ENCODE measurements at places on chromosomes 3 and 15.

DNA sequence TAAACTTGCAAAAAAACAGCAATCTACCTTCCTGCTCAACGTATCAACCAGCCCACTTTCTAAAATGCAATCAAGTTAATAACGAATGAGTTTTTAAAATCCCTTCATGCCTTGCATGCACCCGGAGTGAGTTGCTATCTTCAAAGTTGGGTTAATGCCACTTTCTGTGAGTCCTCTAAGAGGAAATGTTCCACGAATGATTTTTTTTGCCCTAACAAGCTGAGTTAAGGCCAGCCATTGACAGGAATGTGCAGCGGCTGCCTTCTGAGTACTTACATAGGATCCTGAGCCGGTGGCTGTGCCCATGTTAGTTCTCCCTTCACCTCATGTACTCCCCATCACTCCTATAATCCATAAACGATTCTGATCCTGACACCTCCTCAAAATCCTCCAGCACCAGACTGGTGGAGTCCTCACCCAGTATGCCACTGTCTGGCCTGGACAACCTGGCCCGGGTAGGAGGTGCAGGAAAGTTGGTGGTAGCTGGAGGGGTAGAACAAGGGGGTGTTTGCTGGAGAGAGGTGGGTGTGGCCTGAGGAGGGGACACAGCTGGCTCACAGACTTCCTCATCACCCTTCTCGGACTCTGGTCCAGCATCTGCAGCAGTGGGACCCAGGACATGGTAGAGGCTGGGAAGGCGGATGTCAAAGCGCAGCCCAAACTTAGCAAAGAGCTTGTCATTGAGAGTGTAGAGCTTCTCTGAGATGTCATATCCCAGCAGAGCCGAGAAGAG is 12.4 kb downstream of the POPDC2 start:
- peaks cover 3% of the 10 kb centered on the region for H3K36me3 ChIP-seq
- no peak for DNase-seq
- no peaks in the 10 kb centered on the region for H3K27me3 ChIP-seq
- peak overlapping the region; percentile 70 for H3K27ac ChIP-seq

GRCh38 chr3:153967260-153967659 is 153.9 kb upstream of the ARHGEF26 start:
- no peak overlapping the region for H3K4me3 ChIP-seq
- no peak overlapping the region for H3K27ac ChIP-seq
- no peaks in the 10 kb centered on the region for H3K36me3 ChIP-seq
- DNase-seq, result no peak
- no peaks in the 10 kb centered on the region for H3K4me1 ChIP-seq
- no peaks in the 10 kb centered on the region for H3K27me3 ChIP-seq

DNA sequence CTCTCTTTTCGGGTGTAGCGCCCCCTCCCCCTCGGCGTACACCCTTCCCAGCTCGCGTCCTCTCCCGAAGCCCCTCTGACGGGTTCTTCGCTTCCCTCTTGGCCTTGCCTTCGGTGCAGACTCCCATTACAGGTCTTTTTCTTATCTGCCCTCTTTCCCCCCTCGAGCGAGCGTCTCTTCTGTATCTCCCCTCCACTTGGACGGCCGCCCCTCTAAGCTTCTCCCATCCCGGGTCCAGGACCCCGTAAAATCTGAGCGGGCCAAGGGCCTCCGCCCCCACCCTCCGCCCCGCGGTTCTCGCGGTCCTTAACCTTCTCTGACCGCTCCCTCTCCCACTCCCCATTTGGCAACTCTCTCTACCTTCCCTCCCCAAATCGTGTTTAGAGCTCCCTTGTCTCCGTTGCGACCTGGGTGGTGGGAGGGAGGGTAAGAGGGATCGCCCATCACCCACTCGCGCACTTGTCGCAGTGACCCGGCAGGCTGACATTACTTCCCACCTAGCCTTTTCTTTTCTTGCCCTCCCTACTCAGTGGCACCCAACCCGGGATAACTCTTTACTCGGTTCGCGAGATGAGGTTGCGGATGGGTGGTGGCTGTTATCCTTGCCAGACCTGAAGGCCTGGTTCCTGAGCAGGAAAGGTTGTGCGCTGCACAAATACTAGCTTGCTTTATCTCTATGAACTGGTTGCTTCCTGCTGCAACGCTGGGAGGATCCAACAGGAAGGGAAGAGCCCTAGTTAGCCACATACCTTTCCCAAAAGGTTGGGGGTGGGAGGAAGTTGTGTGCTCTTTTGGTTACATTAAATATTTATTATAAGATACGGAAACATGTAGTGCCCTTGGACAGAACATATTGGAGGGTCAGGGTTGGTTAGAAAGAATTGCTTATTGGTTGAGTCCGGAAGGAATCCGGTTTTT is 922 bp downstream of the RAB11A start:
- DNase-seq, result peak; percentile 81
- H3K27ac ChIP-seq, result peak overlapping the region; percentile 99

- H3K36me3 ChIP-seq, result no peaks in the 10 kb centered on the region
- H3K27me3 ChIP-seq, result no peaks in the 10 kb centered on the region
- H3K4me3 ChIP-seq, result no peak overlapping the region
- no peak for DNase-seq
- H3K4me1 ChIP-seq, result no peaks in the 10 kb centered on the region
Observed at GRCh38 chr15:58760385-58761009, 10.6 kb upstream of the MINDY2 start.

- H3K4me1 ChIP-seq, result peaks cover 13% of the 10 kb centered on the region
- H3K36me3 ChIP-seq, result no peaks in the 10 kb centered on the region
- H3K4me3 ChIP-seq, result no peak overlapping the region
- no peak for DNase-seq
- no peaks in the 10 kb centered on the region for H3K27me3 ChIP-seq
Observed at GRCh38 chr3:13095408-13095937, 22.2 kb upstream of the IQSEC1 start.

DNA sequence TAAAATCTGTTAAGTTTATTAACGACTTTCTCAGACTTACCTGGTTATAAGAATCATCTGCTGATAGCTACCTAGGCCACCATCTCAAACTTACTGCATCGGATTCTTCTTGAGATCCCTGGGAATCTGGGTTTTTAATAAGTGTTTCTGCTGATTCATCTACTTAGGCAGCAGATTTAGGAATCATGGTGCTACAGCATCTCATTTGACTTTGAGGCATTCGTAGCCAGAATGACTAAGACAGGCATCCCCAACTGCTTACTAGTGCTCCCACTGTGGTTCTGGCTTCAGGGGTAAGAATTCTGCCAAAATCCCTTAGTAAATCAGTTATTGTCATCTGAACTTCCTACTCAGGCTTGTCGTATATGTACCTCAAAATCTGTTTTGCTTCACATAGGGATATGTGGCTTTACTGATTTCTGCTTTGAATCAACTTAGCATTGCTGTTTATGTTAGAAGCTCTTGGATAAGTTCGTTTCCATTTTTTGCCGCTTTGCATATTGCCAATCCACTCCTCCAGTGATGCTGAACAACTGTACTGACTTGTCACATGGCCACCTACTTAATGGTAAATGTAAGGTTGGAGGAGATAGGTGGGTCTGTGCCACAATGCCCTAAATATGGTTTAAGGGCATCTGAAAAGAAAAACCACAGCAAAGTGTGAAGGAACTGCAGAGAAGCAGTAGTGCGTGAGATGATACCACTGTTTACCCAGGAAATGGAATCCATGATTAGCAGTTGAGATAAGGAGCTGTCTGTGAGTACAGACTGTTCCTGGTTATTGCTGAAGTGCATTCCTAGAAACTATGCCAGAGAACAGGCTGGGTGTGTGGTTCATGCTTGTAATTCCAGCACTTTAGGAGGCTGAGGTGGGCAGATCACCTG is 60.3 kb downstream of the MAP6D1 start:
- no peaks in the 10 kb centered on the region for H3K27me3 ChIP-seq
- peaks cover 44% of the 10 kb centered on the region for H3K36me3 ChIP-seq
- peaks cover 12% of the 10 kb centered on the region for H3K4me1 ChIP-seq
- H3K27ac ChIP-seq, result no peak overlapping the region
- H3K4me3 ChIP-seq, result no peak overlapping the region
- DNase-seq, result no peak

- H3K36me3 ChIP-seq, result no peaks in the 10 kb centered on the region
- H3K4me3 ChIP-seq, result no peak overlapping the region
- peaks cover 4% of the 10 kb centered on the region for H3K4me1 ChIP-seq
- peak overlapping the region; percentile 55 for H3K27ac ChIP-seq
- no peaks in the 10 kb centered on the region for H3K27me3 ChIP-seq
- DNase-seq, result no peak
Observed at GRCh38 chr15:56805466-56806147, 72.3 kb upstream of the ZNF280D start.

Data from suprapubic skin (tissue), 4 donors.